SJSA1 (cell line): ENCODE measurements at places on chromosomes 4 and X.

DNA sequence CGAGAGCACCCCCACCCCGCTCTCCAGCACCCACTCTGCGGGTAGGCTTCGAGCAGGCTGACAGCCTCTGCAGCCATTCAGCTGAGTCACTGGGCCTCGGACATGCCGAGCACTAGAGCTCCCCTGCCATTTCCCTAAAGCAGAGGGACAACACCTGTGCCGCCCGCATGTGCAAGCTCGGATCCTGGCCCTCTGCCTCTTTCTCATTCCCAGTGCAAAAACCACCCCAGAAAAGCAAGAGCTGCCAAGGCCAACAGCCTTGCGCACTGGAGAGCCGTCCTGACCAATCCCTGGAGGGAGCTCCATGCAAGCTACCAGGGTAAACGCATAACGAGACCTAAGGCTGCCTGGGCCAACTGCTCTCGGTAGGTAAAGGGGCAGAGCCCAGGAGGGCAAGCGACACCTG is 5.3 kb downstream of the HCFC1 start:
- peaks cover 12% of the 10 kb centered on the region for H3K4me1 ChIP-seq
- peaks cover 69% of the 10 kb centered on the region for H3K36me3 ChIP-seq
- H3K27ac ChIP-seq: no peak overlapping the region
- DNase-seq: no peak
- H3K4me3 ChIP-seq: no peak overlapping the region
- H3K27me3 ChIP-seq: no peaks in the 10 kb centered on the region

DNA sequence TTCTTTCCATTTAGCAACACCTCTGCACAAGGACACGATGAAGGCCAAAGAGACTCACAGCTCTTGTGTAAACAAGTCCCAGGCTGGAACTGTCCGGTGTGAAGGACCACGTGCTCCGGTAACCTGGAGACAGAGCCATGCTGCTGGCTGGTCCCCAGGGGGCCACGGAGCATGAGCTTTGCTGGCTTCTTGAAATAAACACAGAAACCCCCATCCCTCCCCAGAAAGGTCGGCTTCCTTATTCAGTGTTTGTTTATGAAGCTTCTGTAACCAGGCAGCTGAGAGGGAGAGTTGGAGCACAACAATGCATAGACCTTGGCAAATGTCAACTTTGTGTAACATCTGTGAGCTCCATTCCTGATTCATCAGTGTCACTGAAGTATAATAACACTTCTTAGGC is 109.4 kb downstream of the GPR143 start:
- H3K36me3 ChIP-seq: peaks cover 11% of the 10 kb centered on the region
- DNase-seq: peak; percentile 52
- no peak overlapping the region for H3K4me3 ChIP-seq
- peak overlapping the region; percentile 51 for H3K27ac ChIP-seq

DNA sequence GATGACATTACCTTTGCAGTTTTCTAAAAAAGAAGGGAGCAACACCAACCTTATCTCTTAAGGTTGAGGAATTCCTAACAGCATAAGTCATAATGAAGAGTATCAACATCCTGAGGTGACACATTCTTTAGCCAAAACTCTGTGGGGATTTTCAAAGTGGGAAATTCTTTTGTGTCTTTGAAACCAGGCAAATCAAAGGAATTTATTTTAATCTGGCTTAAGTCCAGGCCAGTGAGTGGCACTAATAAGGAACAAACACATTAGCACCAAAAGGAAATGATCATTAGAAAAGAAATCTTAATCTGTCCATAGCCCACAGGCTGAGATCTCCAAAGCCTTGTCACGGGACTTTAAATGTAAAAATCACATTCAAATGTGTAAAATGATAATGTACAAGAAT is 110.1 kb downstream of the LARP7 start:
- peaks cover 9% of the 10 kb centered on the region for H3K4me1 ChIP-seq
- no peak overlapping the region for H3K27ac ChIP-seq
- H3K4me3 ChIP-seq: no peak overlapping the region

DNA sequence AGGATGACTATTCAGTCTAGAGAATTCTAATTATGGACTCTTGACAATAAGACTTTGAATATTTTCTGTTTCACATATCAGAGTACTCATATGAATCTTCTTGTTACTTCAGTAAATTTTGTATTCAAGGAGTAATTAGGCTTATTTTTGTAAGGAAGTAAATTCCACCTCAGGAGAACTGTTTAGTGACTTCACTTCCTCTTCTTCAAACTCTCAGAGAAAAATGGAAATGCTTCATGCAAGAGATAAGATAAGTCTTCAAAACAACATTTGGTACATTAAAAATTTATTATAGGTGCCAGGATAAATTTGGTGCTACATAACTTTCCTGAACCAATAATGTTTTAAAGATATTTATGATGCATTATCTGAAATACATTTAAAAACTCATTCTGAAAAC is 1421.9 kb downstream of the PCDH7 start:
- H3K27ac ChIP-seq: no peak overlapping the region
- H3K4me3 ChIP-seq: no peak overlapping the region
- no peaks in the 10 kb centered on the region for H3K4me1 ChIP-seq
- DNase-seq: no peak
- H3K36me3 ChIP-seq: no peaks in the 10 kb centered on the region
- no peaks in the 10 kb centered on the region for H3K27me3 ChIP-seq

- no peak overlapping the region for H3K4me3 ChIP-seq
- DNase-seq: no peak
- H3K27me3 ChIP-seq: no peaks in the 10 kb centered on the region
- no peaks in the 10 kb centered on the region for H3K4me1 ChIP-seq
Measured at GRCh38 chrX:118665204-118665603, 62.2 kb upstream of the IL13RA1 start.

- H3K27ac ChIP-seq: no peak overlapping the region
- no peaks in the 10 kb centered on the region for H3K27me3 ChIP-seq
- no peaks in the 10 kb centered on the region for H3K36me3 ChIP-seq
- no peak overlapping the region for H3K4me3 ChIP-seq
Measured at GRCh38 chr4:42596918-42597317, 60.0 kb downstream of the ATP8A1 start.

GRCh38 chr4:113759696-113760093 is 1.8 kb downstream of the CAMK2D start:
- H3K4me1 ChIP-seq: peaks cover 42% of the 10 kb centered on the region
- H3K27ac ChIP-seq: peak overlapping the region; percentile 93
- DNase-seq: no peak
- H3K4me3 ChIP-seq: peak overlapping the region; percentile 76

GRCh38 chr4:8205749-8206611 is 6.9 kb downstream of the SH3TC1 start:
- no peak overlapping the region for H3K4me3 ChIP-seq
- H3K36me3 ChIP-seq: no peaks in the 10 kb centered on the region
- H3K27me3 ChIP-seq: no peaks in the 10 kb centered on the region
- DNase-seq: no peak
- no peaks in the 10 kb centered on the region for H3K4me1 ChIP-seq

DNA sequence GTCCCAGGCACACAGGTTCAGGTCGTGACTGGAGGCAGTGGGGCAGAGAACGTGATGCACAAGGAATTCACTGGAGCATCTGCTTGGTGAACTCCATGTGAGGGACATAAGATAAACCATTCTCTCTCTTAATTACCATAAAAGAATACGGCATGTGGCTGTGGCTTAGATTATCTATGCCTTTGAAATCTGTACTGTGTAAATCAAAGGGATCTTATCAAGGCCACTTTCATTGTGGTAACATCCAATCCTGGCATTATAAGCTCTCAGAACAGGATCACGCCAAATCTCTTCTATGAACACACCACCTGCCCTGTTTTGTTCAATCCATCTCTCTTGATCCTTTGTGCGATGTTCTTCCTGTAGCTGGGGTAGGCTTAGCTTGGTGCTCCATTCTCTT is 192.3 kb downstream of the SPATA18 start:
- no peaks in the 10 kb centered on the region for H3K36me3 ChIP-seq
- H3K4me3 ChIP-seq: no peak overlapping the region

DNA sequence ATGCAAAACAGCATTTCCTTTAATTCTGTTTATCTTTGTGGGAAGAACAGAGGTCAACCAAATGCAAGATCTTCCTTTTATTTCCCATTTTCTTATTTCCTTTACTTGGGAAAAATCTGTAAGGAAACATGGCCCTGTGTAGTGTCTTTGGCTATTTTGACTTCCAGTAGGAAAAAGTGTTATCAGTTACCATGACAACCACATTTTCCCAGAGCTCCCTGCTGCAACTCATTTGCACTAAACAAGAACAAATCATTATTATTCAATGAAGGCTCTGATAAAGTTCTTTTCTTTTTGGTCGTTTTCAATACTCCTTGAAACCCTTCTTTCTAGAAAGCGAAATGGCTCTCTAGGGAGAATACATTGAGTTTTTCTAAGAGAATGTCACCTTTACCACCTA is 117.2 kb upstream of the DDX53 start:
- no peak for DNase-seq
- no peaks in the 10 kb centered on the region for H3K36me3 ChIP-seq
- H3K27me3 ChIP-seq: no peaks in the 10 kb centered on the region
- H3K4me3 ChIP-seq: no peak overlapping the region
- H3K4me1 ChIP-seq: no peaks in the 10 kb centered on the region
- H3K27ac ChIP-seq: no peak overlapping the region

DNA sequence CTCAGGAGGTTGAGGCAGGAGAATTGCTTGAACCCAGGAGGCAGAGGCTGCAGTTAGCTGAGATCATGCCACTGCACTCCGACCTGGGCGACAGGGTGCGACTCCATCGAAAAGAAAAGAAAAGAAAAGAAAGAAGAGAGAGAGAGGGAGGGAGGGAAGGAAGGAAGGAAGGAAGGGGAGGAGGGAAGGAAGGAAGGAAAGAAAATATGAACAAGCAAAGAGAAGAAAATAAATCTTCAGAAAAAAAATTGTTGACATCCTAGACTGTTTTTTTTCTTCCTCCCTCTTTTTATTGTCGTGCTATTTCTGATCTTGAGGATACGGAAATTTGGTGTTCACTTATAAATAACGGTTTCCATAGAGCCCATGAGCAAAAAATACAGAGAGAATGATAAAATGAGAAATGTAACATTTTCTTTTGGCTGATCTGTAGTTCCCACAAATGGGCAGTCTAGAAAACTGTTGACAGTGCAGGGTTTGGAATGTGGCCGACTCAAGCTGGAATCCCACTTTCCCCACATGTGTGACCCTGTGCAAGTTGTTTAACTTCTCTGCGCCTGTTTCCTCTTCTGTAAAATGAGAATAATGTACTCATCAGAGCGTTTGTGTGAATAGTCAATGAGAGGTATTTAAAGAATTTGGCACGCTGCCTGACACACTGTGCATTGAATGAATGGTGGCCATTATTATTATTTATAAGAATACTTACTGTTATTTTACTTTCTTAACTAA is 19.4 kb downstream of the SORBS2 start:
- peak; percentile 88 for DNase-seq
- H3K27ac ChIP-seq: peak overlapping the region; percentile 84
- H3K4me1 ChIP-seq: peaks cover 40% of the 10 kb centered on the region

DNA sequence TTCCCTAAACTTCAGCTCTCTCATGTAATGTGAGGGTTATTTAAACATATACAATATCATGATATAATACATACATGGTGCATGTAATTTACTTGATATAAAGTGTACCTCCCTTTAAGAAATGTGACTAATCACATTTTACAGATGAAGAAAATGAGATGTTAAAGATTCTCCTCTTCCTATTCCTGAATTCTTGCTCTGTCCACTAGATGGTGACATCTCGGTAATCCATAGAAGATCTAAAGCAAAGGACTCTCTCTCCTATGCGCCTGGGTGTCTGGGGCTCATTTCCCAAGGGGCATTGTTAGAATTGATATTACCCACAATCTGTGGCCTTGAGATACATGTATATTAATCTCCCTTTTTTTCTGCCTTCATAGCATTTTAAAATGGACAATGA is 804.9 kb downstream of the RAB28 start:
- H3K36me3 ChIP-seq: no peaks in the 10 kb centered on the region
- H3K27ac ChIP-seq: no peak overlapping the region
- no peak overlapping the region for H3K4me3 ChIP-seq
- peaks cover 4% of the 10 kb centered on the region; the same call in 1 of the 2 replicates for H3K27me3 ChIP-seq
- H3K4me1 ChIP-seq: no peaks in the 10 kb centered on the region

GRCh38 chrX:103338663-103339062 is 8.6 kb downstream of the TCEAL7 start:
- H3K27ac ChIP-seq: no peak overlapping the region
- H3K4me3 ChIP-seq: no peak overlapping the region
- no peaks in the 10 kb centered on the region for H3K4me1 ChIP-seq
- no peaks in the 10 kb centered on the region for H3K27me3 ChIP-seq

DNA sequence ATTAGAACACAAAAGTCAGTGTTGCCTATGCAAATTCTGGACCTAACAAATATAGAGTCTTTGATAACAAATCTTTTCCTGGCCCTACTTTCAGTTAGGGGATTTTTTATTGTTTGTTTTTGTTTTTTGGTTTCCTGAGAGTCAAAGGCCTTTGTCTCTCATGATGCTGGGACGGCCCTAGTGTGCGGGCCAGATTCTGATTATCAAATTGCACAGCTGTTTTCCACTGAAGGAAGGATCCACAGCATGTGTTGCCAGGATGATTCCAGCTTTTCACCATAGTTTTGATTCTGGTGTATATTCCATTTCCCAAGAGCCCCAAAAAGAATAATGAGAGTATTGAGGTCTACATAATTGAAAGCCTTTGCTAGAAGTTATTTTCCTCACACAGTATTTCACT is 248.2 kb downstream of the CAMK2D start:
- H3K27ac ChIP-seq: no peak overlapping the region
- no peaks in the 10 kb centered on the region for H3K4me1 ChIP-seq
- peaks cover 33% of the 10 kb centered on the region for H3K36me3 ChIP-seq
- H3K27me3 ChIP-seq: no peaks in the 10 kb centered on the region
- no peak overlapping the region for H3K4me3 ChIP-seq

- peaks cover 49% of the 10 kb centered on the region for H3K4me1 ChIP-seq
- H3K4me3 ChIP-seq: peak overlapping the region; percentile 33
- no peaks in the 10 kb centered on the region for H3K27me3 ChIP-seq
- peaks cover 40% of the 10 kb centered on the region for H3K36me3 ChIP-seq
- DNase-seq: no peak
Measured at GRCh38 chr4:8473198-8473919, 32.8 kb downstream of the TRMT44 start.

DNA sequence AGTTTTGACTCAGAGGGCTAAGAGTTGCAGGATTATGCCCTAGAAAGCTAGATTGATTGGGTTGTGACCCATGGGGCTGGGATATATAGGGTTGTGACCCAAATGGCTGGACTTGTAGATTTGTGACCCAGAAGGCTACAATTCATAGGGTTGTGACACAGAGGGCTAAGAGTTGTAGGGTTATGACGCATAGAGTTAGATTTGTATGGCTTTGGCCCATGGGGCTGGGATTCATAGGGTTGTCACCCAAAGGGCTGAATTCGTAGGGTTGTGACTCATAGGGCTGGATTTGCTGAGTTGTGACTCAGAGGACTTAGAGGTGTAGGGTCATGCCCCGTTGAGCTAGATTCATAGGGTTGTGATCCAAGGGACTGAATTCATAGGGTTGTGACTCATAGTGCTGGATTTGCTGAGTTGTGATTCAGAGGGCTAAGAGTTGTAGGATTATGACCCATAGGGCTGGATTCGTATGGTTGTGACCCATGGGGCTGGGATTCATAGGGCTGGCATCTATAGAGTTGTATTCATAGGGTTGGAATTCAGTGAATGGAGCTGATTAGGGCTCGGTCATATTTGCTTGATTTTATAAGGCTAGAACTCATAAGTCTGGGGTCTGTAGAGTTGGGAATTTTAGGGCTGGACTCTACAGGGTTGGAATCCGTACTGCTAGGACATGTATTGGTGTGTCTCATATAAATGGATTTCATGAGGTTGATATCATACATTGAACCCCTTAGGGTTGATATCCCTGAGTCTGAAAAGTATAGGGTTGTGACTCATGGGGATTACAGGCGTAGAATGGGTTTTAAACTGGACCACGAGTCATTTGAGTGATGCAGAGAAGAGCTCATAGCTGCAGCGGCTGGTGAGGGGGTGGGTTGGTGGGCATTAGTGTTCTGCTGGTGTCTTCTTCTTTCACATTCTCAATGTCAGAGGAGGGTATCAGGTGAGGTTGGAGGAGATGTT is 125.7 kb downstream of the CRLF2 start:
- no peaks in the 10 kb centered on the region for H3K4me1 ChIP-seq
- H3K36me3 ChIP-seq: no peaks in the 10 kb centered on the region
- no peak for DNase-seq
- H3K4me3 ChIP-seq: no peak overlapping the region
- H3K27ac ChIP-seq: no peak overlapping the region; the same call in 1 of the 2 replicates
